Left renal pelvis (tissue), 4 donors: ENCODE measurements at places on chromosomes 13 and 19. TPM values are rescaled to one million over a fixed set of nuclear protein-coding genes. Genes with fewer than 3 reads are reported as not detected.

DNA sequence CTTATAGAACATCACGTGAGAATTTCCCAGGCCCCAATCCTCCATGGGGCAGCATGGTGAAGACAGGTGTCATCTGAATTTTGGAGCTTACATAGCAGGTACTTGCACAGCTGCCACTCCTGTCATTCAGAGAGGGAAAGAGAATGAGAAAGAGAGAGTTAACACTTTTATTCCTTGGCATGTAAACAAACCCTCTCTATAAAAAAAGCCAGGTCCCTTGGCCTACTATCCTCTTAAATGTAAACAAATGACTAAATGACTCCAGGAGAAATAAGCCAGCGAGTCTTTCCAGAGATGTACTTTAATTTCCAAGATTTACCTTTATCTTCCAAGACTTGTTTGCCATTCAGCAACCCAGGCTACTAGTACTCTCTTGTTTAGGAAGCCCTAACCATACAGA lies 195.3 kb upstream of the HTR2A start:
- DNase-seq = no peak

GRCh38 chr13:93260591-93260990 lies 34.0 kb downstream of the GPC6 start:
- no peak for DNase-seq

DNA sequence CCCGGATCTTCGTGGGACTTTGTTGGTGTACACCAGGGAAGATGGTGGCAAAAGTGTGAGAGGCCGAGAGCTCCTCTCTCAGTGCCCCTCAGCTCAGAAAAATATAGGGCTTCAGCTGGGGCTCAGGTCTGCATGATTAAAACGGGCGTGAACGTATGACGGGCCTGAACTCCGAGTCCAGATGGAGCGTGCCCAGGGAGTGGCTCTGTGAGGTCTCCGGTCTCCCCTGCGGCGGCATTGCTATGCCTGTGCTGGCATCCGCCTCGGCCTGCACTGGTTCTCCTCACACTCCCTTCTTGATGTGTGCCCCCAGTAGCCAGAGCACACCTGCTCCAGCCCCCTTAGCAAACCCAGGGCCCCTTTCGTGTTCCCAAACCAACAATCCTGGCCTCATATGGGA lies 82.0 kb downstream of the TEX29 start:
- no peak for DNase-seq

GRCh38 chr13:42548731-42549551 lies 25.0 kb upstream of the TNFSF11 start:
- DNase-seq = peak; percentile 3

- DNase-seq = no peak
Measured at GRCh38 chr13:30020726-30021312, 170.4 kb upstream of the UBL3 start.

- DNase-seq = no peak
Measured at GRCh38 chr13:63636316-63636993, 2220.8 kb upstream of the PCDH20 start.

DNA sequence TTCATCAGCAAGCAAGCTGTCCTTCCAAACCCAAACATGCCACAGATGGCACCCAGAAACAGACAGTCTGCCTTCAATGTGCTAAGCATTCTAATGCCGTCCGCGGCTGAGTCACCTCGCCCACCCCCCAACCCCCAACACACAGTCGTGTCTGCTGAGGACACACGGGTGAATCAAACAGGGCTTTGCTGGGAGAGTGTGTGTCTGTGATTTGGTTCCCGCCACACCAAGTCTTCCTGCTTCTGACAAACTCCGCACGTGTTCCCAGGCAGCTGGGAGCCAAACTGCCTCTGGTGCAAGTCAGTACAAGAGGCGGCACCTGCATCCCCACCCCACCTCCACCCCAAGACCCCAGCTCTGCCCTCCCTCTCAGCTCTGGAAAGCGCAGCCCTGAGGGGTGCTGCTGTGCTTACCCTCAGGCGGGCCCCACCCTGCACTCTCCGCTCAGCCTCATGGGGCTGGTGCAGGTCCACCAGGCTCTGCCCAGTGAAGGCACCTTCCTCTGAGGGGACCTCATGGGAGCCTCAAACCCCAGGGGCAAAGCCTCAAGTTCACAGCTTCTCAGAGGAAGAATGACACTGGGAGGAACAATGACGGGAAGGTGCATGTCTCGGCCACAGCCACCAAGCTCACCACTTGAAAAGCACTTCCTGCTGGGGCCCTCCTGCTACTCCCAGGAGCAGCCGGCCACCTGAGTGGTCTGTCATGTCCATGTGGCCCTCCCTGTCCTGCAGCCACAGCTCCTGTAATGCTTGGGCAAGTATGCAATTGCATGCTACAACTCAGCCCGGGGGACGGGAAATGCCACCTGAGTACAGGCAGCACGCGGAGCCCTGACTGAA lies 15.0 kb upstream of the SLC35E1 start:
- DNase-seq = no peak

GRCh38 chr13:60032851-60033250 lies 130.9 kb downstream of the DIAPH3 start:
- DNase-seq = no peak

- DNase-seq = no peak
Measured at GRCh38 chr19:28934631-28935030, 278.3 kb downstream of the UQCRFS1 start.

Gene ERICH4
- 4.8 TPM for polyA plus RNA-seq

Gene FFAR3
- 0.71 TPM for polyA plus RNA-seq
